Esophagus squamous epithelium (tissue), 5 donors: ENCODE measurements at places on chromosomes 1 and 21.

GRCh38 chr21:27040738-27041469 lies 74.0 kb upstream of the ADAMTS5 start:
- DNase-seq: no peak

GRCh38 chr21:42503711-42504110 lies 7.7 kb upstream of the RSPH1 start:
- no peak for DNase-seq

- no peak for DNase-seq
Measured at GRCh38 chr1:168442931-168443330, 100.9 kb downstream of the XCL2 start.

- no peak for DNase-seq
Measured at GRCh38 chr1:61301824-61302657, 219.7 kb downstream of the NFIA start.

GRCh38 chr1:193706766-193707165 lies 520.4 kb upstream of the B3GALT2 start:
- no peak for DNase-seq

DNA sequence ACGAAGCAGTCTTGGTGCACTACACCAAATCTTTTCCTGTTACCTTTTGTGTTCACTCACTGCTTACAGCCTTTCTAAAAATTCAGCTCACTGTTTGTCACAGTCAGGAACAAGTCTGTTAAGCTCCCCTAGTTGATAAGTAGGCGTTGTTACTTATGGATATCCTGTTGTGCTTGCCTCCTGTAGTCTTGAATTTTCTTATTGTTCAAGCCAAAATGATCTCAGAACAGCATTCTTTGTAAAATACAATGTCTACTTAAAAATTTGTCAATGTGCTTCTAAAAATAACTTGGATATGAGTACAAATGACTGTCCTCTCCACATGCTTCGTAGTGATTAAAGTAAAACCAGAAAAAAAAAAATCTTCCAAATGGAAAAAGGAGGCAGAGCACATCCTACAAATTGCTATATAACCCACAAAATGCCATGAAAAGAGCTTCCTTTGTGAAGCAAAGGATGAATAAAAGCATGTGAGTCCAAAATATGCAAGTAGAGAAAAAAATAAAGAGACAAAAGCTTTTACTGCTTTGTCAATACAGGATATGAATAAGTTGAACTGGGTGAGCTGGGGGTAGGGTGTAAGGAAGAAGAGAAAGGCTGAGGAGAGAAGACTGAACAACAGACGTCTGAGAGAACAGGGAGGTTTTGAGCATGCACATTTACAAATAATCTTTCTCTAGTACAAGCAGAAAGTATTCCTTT lies 228.9 kb upstream of the ADGRL4 start:
- DNase-seq: no peak

- DNase-seq: no peak
Measured at GRCh38 chr1:91769742-91770141, 116.2 kb downstream of the TGFBR3 start.

GRCh38 chr1:20753589-20753988 lies 21.1 kb upstream of the SH2D5 start:
- no peak for DNase-seq

DNA sequence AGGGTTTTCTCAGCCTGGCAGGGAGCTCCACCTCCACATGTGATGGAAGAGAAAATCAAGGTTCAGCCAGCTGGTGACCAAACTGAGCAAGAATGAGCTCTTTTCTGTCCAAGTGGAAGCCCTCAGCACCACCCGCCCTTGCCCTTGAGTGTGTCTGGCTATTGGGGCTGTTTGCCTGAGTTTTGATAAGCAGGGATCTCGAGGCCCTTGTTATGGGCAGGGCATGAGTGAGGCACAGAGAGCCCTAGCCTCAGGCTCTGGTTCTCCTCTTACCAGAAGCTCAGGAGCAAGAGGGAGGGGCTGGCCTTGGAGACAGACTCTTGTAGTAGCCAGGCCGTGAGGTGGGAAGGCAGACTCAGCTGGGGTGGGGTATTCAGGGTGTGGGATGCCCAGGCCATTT lies 37.5 kb upstream of the ARF1 start:
- DNase-seq: no peak

DNA sequence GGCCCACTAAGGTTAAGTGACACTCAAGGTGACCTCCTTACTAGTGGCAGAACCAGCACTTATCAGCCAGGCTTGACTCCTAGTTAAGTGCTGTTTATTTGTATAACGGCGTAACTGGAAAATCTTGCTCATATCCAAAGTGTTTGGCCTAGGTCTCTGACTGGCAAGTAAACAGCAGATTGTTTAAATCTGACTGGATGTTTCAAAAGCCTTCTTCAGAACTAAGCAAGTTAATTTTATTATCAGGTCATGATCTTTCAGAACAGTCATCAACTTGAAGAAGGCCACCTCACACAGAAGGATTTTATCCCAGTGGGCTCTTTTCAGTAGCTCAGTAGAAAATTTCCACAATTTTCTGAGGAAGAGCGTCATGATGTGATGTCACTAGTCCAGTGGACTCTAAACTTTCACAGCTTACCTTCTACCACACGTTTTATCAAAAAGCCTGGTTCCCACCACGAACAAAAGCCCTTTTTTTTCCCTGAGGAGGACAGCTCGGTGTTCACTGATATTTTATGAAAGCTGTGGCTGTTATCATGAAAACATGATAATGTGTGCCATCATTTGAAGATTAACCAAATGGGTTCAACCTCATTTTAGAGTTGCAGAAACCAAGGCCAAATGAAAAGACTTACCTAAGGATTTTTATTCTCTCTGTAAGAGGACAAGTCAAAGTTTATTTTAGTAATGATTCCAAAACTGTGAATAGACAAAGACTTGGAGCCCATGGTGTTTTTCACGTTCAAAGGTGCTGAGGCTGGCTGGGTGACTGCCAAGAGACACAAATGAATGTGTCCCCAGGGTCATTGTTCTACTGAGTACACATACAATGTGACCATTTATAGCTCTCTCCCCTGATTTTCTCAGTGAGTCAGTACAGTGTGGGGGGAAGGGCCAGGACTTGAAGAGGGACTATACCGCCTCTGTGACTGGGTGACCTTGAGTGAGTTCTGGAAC lies 9.1 kb downstream of the SGIP1 start:
- DNase-seq: no peak

DNA sequence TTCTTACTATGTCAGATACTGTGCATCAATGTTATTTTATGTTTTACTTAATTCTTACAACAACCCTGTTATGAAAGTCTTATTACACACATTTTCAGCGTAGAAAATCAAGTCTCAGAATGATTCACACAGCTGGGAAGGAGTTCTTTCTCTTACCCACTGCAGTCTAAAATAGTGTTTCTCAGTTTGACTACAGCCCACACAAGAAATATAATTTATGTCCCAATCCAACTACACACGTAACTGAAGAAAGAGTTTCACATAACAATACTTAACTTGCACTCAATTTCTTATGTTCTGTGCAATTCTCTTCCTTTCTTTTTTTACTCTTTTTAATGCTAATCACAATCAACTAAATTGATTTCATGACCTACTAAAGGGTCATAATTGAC lies 252.8 kb upstream of the ADGRL2 start:
- DNase-seq: no peak

DNA sequence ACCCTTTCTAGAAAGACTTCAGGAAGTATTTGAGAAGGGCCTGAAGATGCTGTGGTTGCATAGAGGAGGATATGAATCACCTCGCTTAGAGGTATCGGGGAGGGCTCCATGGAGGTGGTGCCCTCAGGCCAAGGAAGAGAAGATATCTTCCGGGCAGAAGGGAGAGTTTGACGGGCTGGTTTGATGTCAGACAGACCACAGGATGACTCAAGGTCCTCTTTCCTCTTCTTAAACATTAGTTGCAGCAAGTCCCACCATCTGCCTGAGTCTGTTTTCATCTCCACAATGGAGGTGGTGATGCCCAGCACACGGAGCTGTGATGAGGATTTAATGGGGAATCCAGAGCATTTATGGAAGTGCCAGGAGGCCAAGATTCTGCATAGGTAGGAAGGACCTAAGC lies 25.1 kb upstream of the RUNX3 start:
- DNase-seq: no peak

DNA sequence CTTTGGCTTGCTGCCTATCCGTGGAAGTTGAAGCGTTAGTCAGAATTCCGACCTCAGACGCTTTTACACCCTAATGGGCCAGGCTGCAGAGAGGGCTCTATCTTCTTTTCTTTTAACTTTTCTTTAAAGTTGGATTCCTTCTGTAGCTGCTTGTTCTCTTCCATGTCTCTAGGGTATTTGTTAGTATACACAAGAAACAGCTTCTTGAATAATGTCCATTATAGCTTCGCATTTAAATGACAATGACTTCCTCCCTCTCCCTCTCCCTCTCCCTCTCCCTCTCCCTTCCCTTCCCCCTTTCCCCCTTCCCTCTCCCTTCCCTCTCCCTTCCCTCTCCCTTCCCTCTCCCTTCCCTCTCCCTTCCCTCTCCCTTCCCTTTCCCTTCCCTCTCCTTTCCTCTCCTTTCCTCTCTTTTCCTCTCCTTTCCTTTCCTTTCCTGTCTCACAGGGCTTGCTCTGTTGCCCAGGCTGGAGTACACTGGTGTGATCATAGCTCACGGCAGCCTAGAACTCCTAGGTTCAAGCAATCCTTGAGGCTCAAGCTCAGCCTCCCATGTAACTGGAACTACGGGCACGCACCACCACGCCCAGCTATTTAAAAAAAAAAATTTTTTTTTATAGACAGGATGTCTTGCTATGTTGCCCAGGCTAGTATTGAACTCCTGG lies 33.0 kb downstream of the RIPPLY3 start:
- DNase-seq: no peak

- no peak for DNase-seq
Measured at GRCh38 chr1:218942431-218942830, 231.2 kb upstream of the LYPLAL1 start.

DNA sequence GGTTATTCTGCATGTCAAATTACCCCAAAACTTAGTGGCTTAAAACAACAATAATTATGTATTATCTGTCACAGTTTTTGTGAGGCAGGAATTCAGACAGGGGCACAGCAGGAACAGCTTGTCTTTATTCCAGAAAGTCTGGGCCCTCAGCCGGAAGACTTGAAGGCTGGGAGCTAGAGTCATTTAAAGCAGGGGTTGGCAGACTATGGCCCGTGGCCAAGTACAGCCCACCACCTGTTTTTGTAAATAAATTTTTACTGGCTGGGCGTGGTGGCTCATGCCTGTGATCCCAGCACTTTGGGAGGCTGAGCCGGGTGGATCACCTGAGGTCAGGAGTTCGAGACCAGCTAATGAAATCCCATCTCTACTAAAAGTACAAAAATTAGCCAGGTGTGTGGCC lies 39.6 kb upstream of the KDM4A start:
- DNase-seq: no peak

DNA sequence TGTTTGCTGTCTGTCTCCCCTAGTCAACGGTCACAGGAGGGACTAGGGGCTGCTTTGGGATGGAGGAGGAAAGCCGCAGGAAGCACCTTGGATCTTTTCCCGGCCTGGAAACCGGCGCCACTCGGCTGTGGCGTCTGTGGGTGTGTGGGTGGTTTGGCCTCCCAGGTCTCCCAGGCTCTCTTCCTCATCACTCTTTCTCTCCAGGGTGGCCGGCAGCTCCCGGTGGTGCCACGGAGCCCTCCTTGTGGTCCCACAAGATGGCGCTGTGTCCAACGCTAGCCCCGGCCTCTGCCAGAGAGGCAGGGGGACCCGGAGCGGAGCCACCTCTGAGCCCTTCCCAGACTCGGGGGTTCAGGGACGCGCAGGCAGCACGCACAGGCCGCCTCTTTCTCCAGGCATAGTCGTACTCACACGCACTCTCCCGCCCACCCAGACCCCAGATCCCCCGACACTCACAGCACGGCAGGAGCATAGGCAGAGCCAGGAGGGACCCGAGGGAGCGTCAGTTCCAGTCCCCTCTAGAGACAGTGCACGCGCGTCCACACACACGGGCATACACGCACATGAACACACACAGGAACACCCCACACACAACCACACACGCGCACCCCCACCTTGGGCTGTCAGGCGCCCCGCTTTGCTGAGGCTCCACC lies 31.2 kb downstream of the CDCP2 start:
- DNase-seq: no peak

- DNase-seq: no peak
Measured at GRCh38 chr21:36321325-36322082, 1.5 kb downstream of the MORC3 start.

GRCh38 chr1:208681878-208682663 lies 437.9 kb upstream of the PLXNA2 start:
- no peak for DNase-seq

- DNase-seq: no peak
Measured at GRCh38 chr1:111570781-111571181, 48.8 kb upstream of the RAP1A start.

GRCh38 chr1:80825067-80825466 lies 975.7 kb upstream of the ADGRL2 start:
- DNase-seq: no peak

DNA sequence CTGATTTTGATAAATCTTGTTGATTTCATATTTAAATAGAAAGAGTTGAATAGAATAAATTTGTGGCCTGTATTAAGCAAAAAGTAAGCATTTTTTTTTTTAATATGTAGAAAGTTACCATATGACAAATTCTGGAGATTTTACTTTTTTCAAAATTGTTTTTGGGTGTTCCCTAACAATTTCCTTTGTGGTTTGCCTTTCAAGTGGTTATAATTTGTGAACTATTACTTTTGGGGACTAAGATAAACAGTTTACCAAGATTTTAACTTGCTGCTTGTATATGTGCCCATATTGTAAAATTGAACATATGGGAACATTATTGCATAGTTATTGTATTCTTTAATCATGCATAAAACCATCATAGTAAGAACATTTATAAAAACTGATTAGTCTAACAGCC lies 34.6 kb downstream of the SLC30A7 start:
- no peak for DNase-seq

GRCh38 chr1:11134251-11134897 lies 34.7 kb upstream of the EXOSC10 start:
- no peak for DNase-seq

DNA sequence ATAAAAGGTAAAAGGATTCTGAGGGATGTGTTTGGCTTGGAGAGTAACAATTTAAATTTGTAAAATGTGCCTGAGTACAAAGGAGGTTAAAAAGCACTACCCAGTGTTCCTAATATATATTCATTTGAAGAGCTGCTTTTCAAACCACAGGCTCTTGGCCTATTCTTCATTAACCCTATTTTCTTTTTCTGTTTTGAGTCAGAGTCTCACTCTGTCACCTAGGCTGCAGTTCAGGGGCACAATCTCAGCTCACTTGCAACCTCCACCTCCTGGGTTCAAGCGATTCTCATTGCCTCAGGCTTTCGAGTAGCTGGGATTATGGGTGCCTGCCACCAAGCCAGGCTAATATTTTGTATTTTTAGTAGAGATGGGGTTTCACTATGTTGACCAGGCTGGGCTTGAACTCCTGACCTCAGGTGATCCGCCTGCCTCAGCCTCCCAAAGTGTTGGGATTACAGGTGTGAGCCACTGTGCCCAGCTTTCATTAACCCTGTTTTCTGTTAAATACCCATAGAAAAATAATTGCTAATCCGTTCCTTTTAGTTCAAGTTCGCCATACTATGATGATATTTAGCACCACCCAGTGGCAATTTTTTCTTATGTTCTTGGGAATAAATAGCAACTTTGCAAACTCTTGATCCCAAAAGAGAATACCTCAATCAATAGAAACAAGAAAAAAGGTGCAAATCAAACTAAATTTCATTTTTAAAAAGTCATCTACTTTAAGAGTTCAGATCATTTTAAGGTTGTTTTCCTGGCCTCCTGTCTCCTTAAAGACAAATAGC lies 30.5 kb downstream of the ZBTB8OS start:
- no peak for DNase-seq
